ENCODE measurements at places on chromosomes 11 and 22.
A peak's percentile ranks its signal among the peaks of the same experiment; 100 is the strongest.

DNA sequence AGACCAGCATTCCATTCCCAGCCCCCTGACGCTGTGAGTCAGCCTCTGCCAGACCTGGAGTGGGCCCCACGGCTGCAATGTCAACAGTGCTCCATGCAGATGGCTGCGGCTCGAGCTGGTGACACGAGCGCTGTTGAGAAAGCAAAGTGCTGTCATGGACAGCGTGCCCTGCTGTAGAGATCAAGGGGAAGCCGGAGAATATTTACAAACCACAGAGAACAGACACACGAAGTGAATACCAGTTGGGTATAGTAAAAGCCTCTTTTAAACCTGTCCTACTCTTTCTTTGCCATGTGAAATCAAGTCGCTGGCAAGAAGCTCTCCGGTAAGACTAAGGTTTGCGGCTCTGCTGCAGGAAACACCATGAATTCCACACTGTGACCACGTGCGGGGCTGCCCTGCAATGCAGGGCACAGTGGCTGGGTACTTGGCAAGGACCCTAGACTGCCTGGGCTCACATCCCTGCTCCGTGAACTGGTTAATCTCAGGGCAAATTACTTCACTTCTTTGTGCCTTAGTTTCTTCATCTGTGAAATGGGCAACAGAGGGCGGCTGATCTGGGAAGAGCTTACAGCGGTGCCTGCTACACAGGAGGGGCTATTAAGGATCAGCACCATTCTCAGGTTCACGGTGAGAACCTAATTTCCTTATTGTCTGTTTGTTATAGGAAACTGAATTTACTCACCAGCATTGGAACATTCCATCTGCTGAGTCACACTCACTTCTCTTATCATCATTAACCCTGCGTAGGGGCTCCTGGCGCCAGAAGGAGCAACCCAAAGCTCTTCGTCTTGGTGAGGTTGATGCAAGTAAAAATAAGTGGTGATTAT lies 27.8 kb upstream of the ELFN2 start:
- peak; percentile 58 for DNase-seq

GRCh38 chr11:46711303-46711702 lies 7.7 kb upstream of the F2 start:
- no peak for DNase-seq

DNA sequence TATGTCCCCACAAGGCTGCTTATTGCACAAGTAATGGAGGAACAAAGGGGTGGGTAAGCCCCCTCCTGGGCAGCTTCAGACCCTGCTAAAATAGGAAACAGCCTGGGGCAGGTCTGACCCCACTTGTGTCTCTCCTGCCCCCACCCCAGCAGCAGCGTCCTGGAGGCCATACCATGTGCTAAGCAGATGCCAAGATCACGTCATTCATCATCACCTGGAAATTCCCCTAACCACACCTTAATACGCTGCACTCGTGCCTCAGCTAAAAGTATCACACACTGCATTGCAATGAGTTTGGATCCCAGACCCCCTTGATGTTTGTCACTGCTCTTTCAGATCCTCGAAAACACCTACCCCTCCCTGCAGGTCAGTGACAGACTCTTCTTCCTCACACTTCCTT lies 27.8 kb upstream of the GGTLC2 start:
- no peak for DNase-seq

DNA sequence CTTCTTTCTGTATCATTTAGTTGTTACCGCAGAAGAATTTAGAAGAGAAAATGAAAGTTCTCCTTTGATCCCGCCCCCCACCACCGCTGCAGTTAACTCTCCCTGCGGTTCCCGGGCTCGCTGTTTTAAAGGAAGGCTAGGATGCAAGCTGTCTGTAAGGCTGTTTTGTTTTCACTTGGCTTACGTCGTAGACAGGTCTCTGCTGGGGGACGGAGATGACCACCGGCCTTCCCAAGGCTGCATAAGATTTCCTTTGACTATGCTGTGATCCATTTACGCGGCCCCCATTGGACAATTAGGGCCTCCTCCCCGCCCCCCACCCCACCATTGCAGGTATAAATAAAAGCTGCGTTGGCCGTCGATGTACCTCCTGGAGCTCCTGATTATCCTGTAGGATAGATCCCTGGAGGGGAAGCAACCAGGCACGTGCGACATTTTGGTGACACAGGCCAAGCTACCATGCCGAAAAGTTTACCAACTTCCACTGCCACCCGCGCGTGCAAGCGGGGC lies 1.4 kb upstream of the CPT1A start:
- no peak for DNase-seq

GRCh38 chr22:44127356-44127755 lies 53.4 kb upstream of the PARVG start:
- DNase-seq: no peak

GRCh38 chr22:17665854-17666253 lies 27.3 kb downstream of the BCL2L13 start:
- no peak for DNase-seq

DNA sequence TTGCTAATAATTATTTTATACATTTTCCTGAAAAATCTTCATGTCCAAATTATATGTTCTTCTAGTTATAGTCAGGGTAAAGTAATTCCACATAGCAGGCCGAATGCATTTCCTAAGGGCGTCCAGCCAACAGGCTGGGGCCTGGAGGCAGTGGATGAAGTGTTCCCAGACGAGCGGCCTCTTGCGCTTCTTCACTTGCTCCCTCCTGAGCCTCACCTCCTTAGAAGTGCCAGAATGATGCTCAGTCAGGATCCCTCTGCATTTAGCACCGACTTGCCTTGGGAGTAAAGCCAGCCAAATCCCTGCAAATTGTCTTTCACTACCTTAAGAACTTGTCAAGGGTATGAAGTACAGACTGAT lies 1.5 kb downstream of the OLFML1 start:
- DNase-seq: no peak

DNA sequence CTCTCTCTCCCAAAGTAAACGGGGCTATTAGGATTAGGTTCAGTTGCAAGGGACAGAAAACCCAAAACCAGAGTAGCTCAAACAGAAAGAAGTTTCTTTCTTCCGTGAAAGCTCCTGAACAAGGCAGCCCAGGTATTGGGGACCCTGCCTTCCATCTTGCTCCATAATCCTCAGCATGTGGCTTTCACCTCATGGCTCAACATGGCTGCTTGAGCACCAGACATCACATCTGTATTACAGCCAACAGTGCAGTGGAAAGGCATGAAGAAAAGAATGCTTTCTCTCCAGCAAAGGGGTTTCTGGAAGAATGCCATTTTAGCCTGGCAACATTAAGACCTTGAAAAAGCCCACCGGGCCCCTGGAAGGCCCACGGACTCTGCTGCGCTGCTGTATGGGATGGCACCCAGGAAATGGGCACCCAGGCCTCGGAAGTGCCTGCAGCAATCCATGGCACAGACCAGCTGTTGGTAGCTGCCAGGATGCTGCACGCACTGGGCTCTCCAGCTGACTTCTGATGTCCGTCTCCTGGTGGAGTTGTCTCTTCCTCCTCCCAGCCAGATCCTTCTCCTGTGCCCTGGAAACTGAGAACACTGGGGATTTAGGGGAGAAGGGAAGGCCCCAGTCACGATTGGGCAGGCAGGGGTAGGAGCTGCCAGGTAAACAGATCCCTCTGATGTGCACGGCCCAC lies 22.6 kb downstream of the PDGFB start:
- no peak for DNase-seq

DNA sequence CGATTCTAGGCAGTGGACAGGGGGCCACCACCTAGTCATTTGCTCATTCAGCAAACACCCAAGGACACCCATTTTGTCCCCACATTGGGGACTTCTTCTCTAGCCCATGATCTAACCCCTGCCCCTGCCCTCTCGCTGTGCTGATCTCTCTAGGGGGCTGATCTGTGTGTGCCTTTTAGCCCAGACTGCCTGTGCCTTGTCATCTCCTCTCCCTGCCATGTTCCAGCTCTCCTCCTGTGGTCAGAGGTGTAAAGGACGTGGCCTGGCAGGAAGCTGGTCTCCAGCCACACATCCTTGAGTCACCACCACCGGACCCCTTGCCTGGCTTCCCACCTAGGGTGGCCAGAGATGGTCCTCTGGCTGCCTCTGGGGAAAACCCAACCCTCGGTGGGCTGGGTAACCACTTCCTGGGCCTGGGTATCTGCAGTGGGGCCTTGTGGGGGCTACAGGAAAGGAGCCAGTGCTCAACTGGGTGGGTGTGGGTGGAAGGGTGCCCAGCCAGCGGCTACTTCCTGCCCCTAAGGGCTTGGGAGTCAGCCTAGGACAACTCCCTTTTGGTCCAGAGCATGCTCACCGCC lies 1.3 kb downstream of the CTSW start:
- no peak for DNase-seq

- DNase-seq: no peak
Measured at GRCh38 chr11:12232160-12232559, 121.8 kb downstream of the MICAL2 start.

DNA sequence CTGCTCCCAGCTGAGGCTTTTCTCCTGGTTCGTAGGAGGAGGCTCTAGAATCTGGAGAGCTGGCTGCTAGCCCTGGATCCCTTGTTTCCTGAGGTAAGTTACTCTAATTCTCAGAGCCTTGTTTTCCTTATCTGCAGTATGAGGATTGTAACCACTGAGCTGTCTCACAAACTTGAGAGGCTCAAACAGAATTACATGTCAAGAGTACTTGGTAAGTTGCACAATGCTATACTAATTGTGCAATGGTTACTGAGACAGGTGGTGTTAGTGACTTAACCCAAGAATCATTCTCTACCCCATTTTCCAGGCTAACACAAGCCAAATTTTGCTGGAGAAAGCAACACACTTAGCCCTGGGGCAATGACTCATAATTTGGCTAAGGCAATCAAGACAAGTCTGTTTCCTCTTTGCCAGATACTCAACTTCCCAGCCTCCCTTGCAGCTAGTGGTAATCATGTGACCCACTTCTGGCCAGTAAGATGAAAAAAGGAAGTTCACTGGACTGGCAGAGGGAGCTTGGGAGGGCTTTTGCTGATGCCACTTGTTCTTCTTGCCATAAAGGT lies 348.0 kb downstream of the TENM4 start:
- DNase-seq: no peak

GRCh38 chr11:64745521-64746328 lies 1.8 kb upstream of the RASGRP2 start:
- DNase-seq: no peak

Data from NCI-H1092 (cell line).